ENCODE measurements at places on chromosomes 12 and 14.

DNA sequence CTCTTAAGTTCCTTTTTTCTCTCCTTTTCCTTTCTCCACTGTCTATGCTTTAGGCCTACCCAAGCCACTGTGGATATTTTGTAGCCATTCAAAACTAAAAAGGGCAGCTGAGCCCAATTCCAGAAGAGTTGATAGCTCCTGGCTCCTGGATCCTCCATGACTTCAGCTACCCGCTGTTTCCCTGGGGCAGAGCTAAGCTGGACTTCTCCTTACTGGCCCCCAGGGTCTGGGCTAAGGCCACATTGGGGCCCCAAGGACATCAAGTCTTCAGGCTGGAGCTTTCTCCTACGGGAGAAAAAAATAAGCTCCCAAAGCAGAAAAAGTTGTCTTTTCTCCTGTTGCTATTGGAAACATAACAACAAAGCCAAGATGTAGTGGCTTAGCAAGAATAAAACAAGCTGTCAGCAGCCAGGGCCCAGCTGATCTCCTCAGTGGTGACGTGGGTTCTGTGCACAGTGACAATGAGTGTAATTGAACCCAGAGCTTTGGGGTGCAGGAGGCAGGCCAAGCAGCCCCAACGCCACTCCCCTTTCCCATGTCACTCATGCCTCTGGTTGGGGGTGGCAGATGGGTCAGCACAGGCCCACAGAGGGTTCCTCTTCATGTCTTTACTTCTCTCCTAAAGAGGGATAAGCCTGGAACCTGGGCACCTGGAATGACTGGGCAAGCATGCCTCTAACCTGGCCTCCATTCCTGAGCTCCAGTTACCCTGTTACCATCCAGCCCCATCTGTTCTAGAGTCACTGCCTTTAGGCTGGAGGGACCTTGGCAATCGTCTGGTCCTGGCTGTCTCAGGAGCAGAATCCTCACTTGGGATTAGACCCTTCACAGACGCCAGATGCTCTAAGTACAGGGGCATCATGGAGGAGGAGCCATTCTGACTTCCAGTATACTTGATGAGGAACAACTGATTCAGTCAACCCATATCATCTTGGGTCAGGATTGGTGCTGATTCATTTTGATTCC, 171.2 kb downstream of the ZFP36L1 start:
- no peak for DNase-seq

DNA sequence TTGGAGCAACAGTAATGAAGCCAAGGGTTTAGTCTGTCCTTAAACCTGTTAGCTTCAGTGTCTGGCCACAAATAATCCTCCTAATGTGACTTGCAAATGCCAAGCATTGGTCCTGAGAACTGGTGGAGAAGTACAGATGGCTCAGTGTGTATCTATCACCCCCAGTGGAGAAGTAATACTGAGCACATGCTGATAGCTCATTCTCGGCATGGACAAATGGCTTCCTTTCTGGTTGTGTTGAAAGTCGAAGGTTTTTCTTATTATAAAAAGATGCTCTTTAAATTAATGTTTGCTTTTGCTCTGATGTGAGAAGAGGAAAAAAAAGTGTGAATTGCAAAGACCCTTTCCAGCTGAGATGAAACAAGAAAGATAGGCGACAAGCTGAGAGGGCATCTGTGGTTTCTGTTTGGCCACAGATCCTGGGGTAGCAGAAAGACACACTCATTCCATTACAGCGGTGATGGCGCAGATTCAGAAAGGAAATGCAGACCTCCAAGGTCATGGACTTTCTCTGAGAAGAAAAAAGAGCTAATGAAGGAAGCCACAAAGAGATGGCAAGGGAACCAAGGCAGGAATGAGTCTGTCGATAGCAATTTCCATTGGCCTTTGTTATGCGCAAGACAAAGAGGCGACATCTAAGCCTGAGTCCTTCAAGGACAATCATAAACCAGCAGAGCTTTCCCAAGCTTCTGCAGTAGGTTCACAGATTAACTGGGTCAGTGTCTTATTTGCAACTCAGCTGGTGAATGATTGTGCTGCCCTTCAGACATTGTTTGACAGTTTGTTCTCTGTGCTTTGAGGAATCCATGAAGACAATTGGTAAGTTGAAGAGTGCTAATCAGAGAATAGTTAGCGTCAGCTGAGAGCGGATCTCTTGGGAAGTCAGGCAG, 155.5 kb upstream of the RGS6 start:
- no peak for DNase-seq

- no peak for DNase-seq
These were observed 156.4 kb downstream of the ESR2 start for GRCh38 chr14:64137657-64138290.

DNA sequence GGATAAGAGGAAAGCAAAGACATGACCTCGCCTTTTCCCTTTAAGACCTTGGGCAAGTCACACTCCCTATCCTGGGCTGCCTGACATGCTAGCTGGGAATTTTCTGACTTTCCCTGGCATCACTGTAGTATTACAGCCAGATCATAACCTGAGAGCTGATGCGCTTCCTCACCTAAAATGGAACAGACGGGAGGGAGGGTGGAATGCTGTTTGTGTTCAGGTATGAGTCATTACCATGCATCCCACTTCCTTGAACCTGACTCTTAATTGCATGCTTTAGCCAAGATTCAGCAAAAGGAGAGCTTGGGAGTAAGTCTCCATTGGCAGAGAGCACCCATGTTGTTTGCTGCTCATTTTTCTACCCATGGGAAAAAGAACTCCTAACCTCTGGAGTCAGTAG, 156.5 kb downstream of the KCNK10 start:
- no peak for DNase-seq

DNA sequence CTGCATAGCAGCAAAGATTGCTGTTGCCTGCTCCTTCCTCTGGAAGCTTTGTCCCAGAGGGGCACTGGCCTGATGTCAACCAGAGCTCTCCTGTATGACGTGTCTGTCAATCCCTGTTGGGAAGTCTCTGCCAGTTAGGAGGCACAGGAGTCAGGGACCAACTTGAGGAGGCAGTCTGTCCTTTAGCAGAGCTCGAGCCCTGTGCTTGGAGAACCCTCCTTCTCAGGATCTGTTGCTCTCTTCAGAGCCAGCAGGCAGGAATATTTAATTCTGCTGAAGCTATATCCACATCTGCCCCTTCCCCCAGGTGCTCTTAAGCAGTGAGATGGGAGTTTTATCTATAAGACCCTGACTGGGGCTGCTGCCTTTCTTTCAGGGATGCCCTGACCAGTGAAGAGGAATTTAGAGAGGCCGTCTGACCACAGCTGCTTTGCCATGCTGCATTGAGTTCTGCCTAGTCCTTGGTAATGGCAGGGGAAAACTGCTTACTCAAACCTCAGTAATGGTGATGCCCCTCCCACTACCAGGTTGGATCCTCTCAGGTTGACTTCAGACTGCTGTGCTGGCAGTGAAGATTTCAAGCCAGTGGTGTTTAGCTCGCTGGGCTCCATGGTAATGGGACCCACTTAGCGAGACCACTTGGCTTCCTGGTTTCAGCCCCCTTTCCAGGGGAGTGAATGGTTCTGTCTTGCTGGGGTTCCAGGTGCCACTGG, 218.6 kb upstream of the SLC38A2 start:
- no peak for DNase-seq

DNA sequence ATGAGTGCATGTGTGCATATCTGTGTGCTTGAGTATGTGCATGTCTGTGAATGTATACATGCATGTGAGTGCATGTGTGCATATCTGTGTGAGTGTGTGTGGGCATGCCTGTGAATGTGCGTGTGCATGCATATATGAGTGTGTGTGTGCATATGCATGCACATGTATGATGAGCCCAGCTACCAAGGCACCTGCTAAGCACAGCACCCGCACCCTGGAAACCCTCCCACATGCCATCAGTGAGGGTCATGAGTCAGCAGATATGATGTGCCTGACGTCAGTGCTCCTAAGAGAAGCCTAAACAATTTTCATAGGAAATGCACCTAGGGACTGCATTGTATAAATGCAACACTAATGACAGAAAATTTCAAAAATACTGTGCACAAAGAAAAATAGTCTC, 151.1 kb downstream of the KIF26A start:
- no peak for DNase-seq

- no peak for DNase-seq
These were observed 417.5 kb downstream of the ZFP36L1 start for GRCh38 chr14:68375376-68375775.

All from NCI-H1930 (cell line).